ENCODE measurements at places on chromosomes 5 and 9.

- DNase-seq, result no peak
Observed at GRCh38 chr9:123955637-123956036, 25.7 kb upstream of the DENND1A start.

GRCh38 chr5:2677689-2678088, 73.8 kb downstream of the IRX2 start:
- no peak for DNase-seq

DNA sequence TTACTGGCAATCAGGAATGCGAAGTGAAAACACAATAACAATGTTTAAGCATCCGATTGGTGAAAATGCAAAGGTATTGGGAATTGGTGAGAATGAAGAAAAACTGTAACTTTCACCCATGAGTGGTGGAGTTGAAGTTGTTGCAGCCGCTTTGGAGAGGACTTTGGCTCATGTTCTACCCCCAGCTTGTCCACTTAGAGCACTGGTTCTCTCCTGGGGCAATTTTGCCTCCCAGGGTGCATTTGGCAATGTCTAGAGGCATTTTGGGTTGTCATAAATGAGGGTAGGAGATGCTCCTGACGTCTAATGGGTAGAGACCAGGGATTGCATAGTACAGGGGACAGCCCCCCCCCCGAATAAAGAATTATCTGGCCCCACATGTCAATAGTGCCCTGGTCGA, 46.2 kb downstream of the ANKRD33B start:
- DNase-seq, result no peak

GRCh38 chr5:22998362-22998761, 145.2 kb upstream of the CDH12 start:
- no peak for DNase-seq

GRCh38 chr9:86407022-86407421, 52.8 kb upstream of the TUT7 start:
- DNase-seq, result no peak

- DNase-seq, result no peak
Observed at GRCh38 chr5:116421080-116421629, 153.5 kb downstream of the SEMA6A start.

GRCh38 chr9:8224381-8224801, 424.8 kb upstream of the DMAC1 start:
- DNase-seq, result no peak

DNA sequence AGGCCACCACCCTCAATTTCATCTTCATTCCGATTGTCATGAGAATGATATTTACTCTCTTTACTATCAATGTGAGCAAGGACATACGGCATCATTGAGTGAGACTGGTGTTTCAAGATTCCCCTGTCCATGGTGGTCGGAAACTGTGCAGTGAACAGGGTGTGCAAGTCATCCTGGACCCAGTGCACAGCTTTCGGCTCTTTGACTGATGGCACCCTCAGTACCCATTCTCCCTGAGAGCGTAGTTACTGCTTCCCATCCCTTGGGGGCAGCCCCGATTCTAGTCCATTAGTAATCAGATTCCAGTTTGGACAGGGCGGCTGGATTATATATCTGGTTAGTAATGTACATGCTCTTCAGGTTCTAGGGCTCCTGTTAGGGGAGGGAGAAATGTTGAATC, 61.7 kb upstream of the SUB1 start:
- DNase-seq, result no peak

DNA sequence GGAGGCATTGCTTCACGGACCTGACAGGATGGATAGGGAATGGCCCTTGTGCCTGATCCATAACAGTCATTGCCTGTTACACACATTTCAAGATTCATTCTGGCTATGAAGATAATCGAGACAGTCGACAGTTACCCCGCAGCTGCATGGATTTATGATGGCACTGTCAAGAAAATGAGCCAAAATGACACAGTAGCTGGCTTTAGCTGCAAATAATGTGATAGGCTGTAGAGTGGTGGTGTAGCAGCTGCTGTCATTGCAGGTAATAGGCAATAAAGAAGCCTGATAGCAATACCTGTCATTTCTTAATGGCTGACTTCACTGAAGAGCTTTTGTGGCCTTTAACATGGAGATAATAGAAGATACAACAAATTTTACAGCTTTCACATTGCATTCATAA, 1085.2 kb upstream of the ARRDC3 start:
- no peak for DNase-seq

DNA sequence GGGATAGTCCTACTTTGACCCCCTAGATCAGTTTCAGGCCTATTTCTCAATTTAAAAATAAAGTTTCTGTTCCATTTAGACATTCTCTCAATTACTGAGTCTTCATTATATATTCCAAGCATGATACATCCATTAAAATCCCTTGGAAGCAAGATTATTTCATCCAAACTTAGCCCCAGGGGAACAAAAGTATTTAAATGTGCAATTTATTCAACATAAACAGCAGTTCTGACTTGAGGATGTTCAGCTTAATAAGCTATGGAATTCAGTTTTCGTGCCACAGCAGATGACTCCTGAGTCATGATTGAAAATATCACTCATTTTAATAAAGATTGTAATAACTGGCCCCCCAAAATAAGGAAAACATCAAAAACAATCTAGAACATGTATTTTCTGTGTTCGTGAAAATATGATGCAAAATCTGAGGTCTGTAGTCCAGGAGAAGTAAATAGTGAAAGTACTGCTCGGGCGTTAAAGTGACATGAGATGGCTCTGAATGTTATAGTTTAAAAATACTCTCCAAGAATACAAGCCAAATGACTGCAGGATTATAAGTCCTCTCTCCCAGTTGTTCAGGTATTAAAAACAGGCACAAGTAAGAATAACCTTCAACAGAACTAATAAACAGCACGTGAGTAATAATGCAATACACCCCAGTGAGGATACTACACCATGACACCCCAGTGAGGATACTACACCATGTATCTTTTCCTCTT, 67.1 kb downstream of the RETREG1 start:
- no peak for DNase-seq

DNA sequence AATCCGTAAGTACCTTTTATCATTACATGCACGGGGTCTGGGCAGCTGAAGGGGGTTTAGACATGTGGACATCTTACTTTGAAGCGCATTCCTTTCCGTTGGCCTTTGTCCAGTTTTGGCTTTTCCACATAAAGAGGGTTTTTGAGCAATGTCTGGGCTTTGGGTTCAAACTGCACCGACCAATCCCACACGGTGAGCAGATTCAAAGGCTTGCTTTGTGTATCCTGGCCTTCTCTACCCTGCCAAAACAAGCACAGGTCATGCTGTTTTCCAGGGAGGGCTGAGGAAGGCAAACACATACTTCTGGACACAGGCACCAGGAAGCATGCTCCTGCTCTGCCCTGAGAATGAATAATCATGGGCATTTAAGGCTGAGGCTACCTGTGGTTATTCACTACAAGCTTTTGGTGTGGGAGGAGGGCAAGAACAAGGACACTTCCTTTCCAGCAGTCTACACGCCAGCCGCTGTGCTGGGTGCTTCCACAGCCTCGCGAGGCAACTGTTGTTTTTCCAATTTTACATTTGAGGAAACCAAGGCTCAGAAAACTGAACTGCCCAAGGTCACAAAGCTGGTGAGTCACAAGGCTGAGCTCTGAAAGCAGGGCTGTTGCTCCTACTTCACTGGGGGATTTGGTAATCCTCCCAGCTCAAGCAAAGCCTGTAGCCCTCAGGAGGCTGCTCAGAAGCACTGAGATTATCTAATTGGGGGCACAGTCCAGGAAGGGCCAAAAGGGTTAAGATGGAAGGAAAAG, 59.8 kb upstream of the GOLPH3 start:
- no peak for DNase-seq

GRCh38 chr9:110175275-110175968, 32.5 kb downstream of the C9orf152 start:
- DNase-seq, result no peak

- DNase-seq, result no peak
Observed at GRCh38 chr5:143023411-143024096, 253.4 kb downstream of the ARHGAP26 start.

DNA sequence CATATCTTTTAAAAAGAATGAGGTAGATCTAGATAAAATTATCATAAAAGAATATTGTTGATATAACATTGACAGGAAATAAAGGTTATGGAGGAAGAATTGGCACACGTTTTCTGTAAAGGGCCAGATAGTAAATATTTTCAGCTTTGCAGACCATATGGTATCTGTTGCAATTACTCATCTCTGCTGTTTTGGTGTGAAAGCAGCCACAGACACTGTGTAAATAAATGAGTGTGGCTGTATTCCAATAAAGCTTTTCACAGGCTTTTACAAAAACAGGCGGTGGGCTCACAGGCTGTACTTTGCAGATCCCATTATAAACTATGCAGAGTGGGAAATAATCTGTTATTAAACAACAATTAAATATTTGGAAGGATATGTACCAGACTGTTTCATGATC, 87.4 kb downstream of the SGCD start:
- DNase-seq, result no peak

DNA sequence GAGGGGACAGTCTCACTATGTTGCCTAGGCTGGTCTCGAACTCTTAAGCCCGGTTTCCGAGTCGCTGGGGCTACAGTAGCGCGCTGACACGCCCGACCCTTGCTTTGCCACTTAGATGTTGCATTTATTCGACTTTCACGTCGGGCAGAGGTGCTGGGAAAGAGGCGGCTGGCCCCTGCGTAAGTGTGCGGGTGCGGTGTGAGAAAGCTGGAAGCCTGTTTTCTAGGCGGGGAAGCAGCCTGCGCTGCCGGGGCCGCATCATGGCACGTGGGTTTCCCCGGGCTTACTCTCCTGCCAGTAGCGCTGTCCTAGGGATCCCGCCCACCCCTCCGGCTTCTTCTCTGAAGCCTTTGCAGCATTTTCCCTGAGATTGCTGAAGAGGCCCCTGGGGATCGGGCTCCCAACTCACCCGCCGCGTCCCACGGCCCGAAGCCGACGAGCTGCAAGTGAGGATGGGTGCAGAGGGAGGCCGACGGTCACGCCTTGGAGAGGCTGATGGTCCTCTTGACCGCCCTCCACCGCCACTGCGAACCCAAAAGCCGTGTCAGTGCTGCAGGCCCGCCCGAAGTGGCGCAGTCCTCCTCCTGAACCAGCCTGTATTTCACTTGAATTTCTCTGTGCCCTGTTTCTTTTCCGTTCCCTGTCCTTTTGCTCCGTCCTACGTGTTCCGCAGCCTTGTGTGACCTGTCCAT, 5.8 kb upstream of the TRIM41 start:
- DNase-seq, result no peak

- no peak for DNase-seq
Observed at GRCh38 chr5:79834754-79835714, 145.4 kb downstream of the CMYA5 start.

GRCh38 chr5:98110282-98110691, 663.2 kb upstream of the RGMB start:
- peak; percentile 90 for DNase-seq

GRCh38 chr9:95225076-95225725, 92.3 kb downstream of the FANCC start:
- DNase-seq, result no peak

DNA sequence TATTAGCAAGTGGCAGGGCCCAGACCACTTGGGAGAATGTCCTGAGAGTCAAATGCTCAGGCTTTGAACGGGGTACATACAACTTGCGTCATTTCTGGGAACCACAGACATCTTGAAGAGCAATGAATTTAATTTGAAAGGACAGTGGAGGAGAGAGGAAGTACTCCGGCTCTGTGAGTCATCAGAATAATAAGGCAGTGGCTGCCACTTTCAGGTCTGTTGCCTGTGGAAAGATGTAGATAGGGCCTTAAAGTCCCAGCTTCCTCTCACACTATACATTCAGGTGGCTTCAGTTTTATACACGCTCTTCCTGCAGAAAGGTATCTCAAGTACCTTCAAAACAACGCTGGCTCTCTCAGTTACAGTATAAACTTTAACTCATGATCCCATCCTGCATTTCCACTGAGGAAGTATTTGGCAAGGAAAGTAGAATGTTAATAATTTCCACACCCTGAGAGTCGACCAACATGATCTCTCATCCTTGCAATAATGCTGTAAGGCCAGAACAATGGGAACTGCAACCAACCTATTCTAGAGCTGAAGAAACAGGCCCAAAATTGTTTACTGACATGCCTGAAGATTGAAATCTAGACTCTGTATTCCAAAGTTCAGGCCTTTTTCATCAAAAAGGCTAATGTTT, 6.8 kb upstream of the PRUNE2 start:
- DNase-seq, result no peak

DNA sequence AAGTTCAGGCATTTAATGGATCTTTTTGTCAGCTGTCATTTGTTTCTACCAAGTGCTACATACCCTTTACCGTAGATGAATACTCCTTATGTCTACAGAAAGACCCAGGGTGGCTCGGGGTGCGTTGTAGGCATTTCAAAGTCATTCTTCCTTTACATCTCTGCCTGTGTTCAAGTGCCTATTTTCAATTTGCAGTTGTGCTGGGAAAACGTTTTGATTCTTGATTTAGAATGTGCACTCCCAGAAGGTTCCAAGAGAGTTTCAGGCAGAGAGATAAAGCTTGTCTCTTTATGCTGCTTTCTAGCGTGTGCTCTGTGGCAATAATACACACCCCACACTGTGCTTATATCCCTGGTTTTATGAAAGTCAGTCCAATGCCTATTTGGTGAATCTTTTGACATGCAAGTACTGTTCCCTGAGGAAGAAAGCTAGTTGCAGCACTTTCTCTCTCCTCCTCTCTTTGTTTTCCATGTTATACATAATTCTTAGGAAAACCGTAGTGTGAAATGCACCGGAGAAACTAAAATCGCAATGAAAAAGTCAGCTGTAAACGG, 828.1 kb upstream of the ZNF608 start:
- no peak for DNase-seq

GRCh38 chr5:173909199-173909598, 21.1 kb downstream of the CPEB4 start:
- DNase-seq, result no peak

GRCh38 chr9:27033815-27034403, 28.4 kb upstream of the LRRC19 start:
- DNase-seq, result peak; percentile 18

DNA sequence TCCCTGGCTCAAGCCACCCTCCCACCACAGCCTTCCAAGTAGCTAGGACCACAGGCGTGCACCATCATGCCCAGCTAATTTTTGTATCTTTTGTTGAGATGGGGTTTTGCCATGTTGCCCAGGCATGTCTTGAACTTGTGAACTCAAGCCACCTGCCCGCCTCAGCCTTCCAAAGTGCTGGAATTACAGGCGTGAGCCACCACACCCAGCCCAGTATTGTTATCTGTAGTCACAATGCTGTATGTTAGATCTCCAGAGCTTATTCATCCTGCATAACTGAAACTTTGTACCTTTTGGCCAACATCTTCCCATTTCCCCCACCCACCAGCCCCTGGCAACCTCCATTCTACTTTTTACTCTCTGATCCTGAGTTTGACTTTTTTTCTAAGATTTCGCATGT, 37.5 kb downstream of the CREBRF start:
- DNase-seq, result no peak

- DNase-seq, result no peak
Observed at GRCh38 chr9:69466151-69466550, 141.1 kb downstream of the ENTREP1 start.
